ENCODE measurements at places on chromosomes 4 and X. TPM values are rescaled to one million over a fixed set of nuclear protein-coding genes. Genes with fewer than 3 reads are reported as not detected.

Gene SSX4B
- total RNA-seq: not detected

Gene PARM1
- total RNA-seq: 21.0 TPM

Gene SASH3
- 3.6 TPM for total RNA-seq

Gene DIPK2B
- 6.7 TPM for total RNA-seq

Gene ENPEP
- total RNA-seq: 0.78 TPM

Gene CSAG1
- not detected for total RNA-seq

Gene GEMIN8
- total RNA-seq: 18.4 TPM

Gene RAI2
- 8.6 TPM for total RNA-seq

Gene CYSLTR1
- total RNA-seq: 0.78 TPM

Gene GLRB
- total RNA-seq: 7.0 TPM

Gene CT45A1
- total RNA-seq: not detected

GRCh38 chr4:81836716-81837115 lies 365.0 kb upstream of the RASGEF1B start:
- DNase-seq: no peak

GRCh38 chr4:69835766-69836165 lies 24.2 kb downstream of the SULT1E1 start:
- DNase-seq: no peak

DNA sequence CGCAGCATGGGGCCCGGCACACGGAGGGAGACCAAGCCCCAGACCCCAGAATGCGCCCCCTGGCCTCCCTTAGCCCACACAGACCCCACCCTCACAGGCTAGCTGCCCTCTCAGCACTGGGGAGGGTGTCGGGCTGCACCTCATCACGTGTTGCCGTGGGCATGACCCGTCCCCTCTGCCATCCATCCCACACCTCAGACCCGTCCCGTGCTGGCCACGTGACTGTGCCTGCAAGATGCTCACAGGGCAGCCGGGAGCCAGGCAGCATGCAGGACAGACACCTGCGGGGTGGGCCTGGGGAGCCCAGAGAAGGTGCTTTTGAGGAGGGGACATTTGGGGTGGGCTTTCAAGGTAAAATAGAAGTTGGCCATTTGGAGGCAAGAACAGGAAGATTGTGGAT lies 4.8 kb downstream of the MSANTD1 start:
- peak; percentile 6 for DNase-seq

- no peak for DNase-seq
Observed at GRCh38 chrX:2903366-2903765, 25.8 kb downstream of the ARSD start.

GRCh38 chrX:152822383-152823086 lies 8.0 kb downstream of the CETN2 start:
- DNase-seq: no peak

DNA sequence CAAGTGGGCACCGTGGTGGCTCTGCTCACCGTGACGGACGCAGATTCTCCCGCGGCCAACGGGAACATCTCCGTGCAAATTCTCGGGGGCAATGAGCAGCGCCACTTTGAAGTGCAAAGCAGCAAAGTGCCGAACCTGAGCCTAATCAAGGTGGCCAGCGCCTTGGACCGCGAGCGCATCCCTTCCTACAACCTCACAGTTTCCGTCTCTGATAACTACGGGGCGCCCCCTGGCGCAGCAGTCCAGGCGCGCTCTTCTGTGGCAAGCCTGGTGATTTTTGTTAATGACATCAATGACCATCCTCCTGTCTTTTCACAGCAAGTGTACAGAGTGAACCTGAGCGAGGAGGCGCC lies 2.7 kb downstream of the FAT4 start:
- DNase-seq: peak; percentile 13

DNA sequence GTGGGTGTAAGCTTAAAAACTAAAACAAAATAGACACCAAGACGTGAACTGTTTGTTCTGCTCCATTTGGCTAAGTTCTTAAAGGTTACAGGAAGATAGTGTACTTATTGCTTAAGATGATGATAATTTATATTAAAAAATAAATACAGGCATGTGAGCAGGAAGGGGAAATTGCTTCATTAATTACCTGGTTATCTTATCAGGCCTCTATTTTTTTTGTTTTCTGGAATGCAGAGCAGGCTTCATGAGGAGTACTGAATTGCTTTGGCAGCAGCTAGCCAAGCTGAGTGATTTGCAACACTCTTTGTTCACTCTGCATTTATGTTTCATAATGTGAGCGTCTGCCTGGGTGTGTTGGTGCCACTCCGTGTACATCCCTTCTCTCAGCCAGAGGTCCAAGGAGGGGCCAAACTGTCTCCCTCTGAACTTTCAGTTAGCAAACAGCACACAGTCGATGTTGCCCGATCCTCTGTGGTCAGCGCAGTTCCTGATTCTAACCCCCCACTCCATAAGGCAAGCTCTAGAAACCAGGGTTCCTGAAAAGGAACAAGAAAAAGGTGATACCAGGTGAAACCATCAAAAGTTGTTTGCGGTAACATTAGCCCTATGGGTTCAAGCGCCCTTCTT lies 348.2 kb downstream of the SPRY1 start:
- DNase-seq: no peak

- DNase-seq: no peak
Observed at GRCh38 chrX:15848576-15848975, 6.0 kb downstream of the AP1S2 start.

- DNase-seq: no peak
Observed at GRCh38 chrX:24902806-24903205, 113.0 kb downstream of the ARX start.

DNA sequence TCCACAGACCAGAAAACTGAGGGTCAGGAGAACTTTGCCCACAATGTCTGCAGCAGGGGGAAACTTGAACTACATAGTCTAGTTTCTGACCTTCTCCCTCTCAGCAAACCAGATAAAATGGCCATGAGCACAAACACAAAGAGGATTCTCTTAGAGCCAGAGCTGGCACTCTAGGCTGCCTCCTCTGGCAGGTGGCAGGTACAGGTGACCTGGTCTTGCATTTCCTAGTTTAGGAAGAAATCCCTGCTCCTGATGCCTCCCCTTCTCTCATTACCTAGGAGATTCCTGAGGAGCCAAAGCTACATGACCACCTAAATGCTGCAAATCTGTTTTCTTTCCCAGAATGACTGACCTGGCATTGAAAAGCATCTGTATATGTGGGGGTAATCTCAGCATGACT lies 45.1 kb downstream of the ARHGEF9 start:
- no peak for DNase-seq

GRCh38 chr4:87589531-87589930 lies 18.8 kb upstream of the DSPP start:
- DNase-seq: no peak

DNA sequence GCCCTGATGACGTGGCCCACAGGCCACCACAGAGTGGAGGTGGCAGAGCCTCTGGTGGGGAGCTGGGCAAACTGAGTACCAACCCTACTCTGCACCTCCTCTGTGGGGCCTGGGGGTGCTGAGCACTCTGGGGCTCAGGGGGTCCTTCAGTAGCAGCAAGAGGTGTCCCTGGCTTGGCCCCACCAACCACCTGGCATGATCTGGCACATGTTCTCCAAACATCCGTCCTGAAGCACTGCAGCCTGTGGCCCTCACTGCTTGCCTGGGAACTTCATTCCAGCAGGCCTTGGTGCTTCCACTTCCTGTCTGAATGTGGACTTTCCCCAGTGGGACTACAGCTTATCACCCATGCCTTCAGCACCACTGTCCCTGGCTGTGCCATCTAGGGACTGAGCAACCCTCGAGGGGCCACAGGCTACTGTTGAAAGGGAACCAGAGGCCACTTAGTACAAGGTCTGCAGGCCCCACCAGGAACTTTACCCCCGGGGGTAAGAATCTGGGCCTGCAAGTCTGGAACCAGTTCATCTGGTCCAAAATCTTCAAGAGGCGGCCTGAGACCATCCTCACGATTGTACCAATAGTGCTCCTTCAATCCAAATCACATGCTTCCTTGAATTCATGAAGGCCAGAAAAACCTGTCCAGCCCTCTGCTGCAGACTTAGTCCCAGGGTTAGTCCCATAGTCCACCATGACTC lies 13.2 kb downstream of the TNIP2 start:
- DNase-seq: no peak

- no peak for DNase-seq
Observed at GRCh38 chr4:139188648-139189416, 11.8 kb upstream of the ELF2 start.

- peak; percentile 39 for DNase-seq
Observed at GRCh38 chr4:168480931-168481611, 779 bp upstream of the DDX60L start.

DNA sequence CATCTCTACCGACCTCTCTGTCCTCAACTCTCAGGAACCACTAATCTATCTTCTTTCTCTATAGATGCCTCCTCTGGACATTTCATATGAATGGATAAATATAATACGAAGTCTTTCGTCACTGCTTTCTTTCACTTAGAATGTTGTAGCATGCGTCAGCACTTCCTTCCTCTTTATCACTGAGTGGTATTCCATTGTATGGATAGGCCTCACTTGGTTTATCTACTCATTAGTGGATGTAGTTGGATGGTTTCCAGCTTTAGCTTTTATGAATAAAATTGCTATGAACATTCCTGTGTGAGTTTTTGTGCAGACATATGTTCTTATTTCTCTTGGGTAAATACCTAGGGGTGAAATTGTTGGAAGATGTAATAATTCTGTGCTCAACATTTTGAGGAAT lies 528.2 kb upstream of the FAT1 start:
- DNase-seq: no peak

DNA sequence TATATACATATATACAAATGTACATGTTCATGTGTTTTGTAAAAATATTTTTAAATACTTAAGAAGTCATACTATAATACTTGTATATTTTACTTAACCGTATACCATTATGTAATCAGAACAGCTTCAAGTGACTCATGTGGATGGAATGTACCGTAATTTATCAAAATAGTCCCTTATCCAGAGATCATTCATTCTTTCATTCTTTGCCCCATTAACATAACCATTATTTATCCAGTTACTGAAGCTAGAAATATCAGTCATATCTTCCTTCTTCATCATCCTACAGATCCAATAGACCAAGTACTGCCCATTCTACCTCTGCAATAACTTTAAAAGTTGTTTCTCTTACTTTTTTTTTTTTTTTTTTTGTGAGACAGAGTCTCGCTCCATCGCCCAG lies 164.2 kb downstream of the MAB21L2 start:
- no peak for DNase-seq

Measured in body of pancreas (tissue), 4 donors.